Chondrocyte (in vitro differentiated cells): ENCODE measurements at places on chromosomes 5 and 9. TPM values are rescaled to one million over a fixed set of nuclear protein-coding genes. Genes with fewer than 3 reads are reported as not detected.

- no peak overlapping the region for H3K4me3 ChIP-seq
- no peaks in the 10 kb centered on the region for H3K27me3 ChIP-seq
- no peak overlapping the region for H3K27ac ChIP-seq
These were observed 113.7 kb downstream of the COL23A1 start for GRCh38 chr5:178476531-178476930.

GRCh38 chr9:70987986-70988385, 133.4 kb downstream of the TRPM3 start:
- no peak overlapping the region for H3K27ac ChIP-seq
- H3K36me3 ChIP-seq = no peaks in the 10 kb centered on the region
- H3K27me3 ChIP-seq = peaks cover 2% of the 10 kb centered on the region
- no peak overlapping the region for H3K4me3 ChIP-seq

DNA sequence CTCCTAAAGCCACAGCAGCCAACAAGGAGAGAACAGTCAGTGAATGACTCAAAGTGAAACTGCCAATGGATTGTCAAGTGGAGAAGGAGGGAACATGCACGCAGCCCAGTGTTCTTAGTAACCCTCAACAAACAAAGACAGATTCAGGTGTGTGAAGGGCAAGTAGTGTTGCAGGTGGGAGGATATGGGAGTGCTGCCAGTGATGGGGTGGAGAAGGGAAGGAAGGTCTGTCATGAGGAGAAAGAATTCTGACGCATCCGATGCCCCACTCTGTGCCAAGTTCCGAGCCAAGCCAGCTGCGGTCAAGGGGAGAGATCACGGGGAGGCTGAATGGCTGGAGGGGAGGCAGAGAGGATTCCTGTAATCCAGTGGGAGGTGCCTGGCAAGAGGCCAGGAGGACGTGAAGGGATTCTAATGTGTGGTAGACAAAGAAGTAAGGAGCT, 56.5 kb downstream of the CAST start:
- H3K27ac ChIP-seq = no peak overlapping the region
- H3K36me3 ChIP-seq = no peaks in the 10 kb centered on the region
- no peaks in the 10 kb centered on the region for H3K27me3 ChIP-seq
- H3K4me1 ChIP-seq = peaks cover 32% of the 10 kb centered on the region

GRCh38 chr9:81244631-81245030, 444.7 kb downstream of the TLE1 start:
- H3K27ac ChIP-seq = no peak overlapping the region
- H3K4me1 ChIP-seq = no peaks in the 10 kb centered on the region
- H3K27me3 ChIP-seq = no peaks in the 10 kb centered on the region
- no peak overlapping the region for H3K4me3 ChIP-seq
- H3K36me3 ChIP-seq = peaks cover 4% of the 10 kb centered on the region

- H3K4me1 ChIP-seq = no peaks in the 10 kb centered on the region
- DNase-seq = no peak
- H3K27ac ChIP-seq = no peak overlapping the region
- H3K36me3 ChIP-seq = no peaks in the 10 kb centered on the region
These were observed 51.6 kb downstream of the ELOVL7 start for GRCh38 chr5:60792438-60792837.

DNA sequence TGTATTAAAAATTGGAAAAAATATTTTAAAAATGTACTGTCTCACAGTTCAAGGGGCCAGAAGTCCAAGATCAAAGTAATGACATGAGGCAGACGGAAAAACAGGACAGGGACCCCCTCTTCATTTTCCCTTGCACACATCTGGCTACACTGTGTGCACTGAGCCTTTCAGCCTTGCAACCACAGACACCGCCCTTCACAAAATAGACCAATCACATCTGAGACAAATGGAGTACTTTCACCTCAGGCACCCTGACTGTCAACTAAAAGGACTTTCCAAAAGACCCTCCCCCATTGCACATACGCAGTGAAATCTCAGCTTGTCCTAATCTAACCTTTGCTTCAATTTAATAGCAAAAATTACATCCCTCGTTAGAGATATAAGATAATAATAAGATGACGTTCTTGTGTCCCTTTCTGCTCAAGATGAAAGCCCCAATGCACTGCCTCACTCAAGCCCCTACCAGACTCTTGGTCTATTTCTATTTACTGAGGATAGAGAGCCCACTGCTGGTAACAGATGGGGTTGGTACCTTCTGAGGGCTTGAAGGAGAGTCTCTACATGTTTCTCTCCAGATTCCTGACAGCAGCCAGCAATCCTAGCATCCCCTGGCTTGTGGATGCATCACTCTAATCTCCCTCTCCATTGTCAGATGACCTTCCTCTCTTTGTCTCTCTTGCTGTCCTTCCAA, 514.8 kb upstream of the ADAMTS16 start:
- H3K4me1 ChIP-seq = no peaks in the 10 kb centered on the region
- DNase-seq = no peak
- peaks cover 2% of the 10 kb centered on the region for H3K27me3 ChIP-seq
- no peaks in the 10 kb centered on the region for H3K36me3 ChIP-seq

- no peak overlapping the region for H3K4me3 ChIP-seq
- no peak for DNase-seq
- H3K27ac ChIP-seq = peak overlapping the region; percentile 52
- H3K4me1 ChIP-seq = peaks cover 15% of the 10 kb centered on the region
- H3K27me3 ChIP-seq = no peaks in the 10 kb centered on the region
These were observed 24.9 kb downstream of the MELK start for GRCh38 chr9:36597412-36598178.

- H3K27ac ChIP-seq = no peak overlapping the region
- H3K4me1 ChIP-seq = no peaks in the 10 kb centered on the region
- H3K36me3 ChIP-seq = peaks cover 10% of the 10 kb centered on the region
These were observed 80.2 kb downstream of the SREK1 start for GRCh38 chr5:66224274-66224673.

The PCDHGC3 gene
- 68.9 to 91.8 TPM (median 90.8 TPM) in 3 replicates for total RNA-seq

GRCh38 chr5:152907488-152908245, 502.6 kb upstream of the NMUR2 start:
- no peaks in the 10 kb centered on the region for H3K36me3 ChIP-seq
- no peaks in the 10 kb centered on the region for H3K27me3 ChIP-seq
- no peak for DNase-seq
- H3K27ac ChIP-seq = no peak overlapping the region
- no peaks in the 10 kb centered on the region for H3K4me1 ChIP-seq

The GRM6 gene
- total RNA-seq = not detected in 3 replicates

The ADAMTS12 gene
- total RNA-seq = 13.1 to 32.9 TPM (median 32.9 TPM) in 3 replicates

GRCh38 chr5:103330875-103331274, 72.3 kb downstream of the MACIR start:
- no peak for DNase-seq
- no peaks in the 10 kb centered on the region for H3K27me3 ChIP-seq
- H3K4me3 ChIP-seq = no peak overlapping the region
- H3K4me1 ChIP-seq = no peaks in the 10 kb centered on the region
- no peaks in the 10 kb centered on the region for H3K36me3 ChIP-seq

DNA sequence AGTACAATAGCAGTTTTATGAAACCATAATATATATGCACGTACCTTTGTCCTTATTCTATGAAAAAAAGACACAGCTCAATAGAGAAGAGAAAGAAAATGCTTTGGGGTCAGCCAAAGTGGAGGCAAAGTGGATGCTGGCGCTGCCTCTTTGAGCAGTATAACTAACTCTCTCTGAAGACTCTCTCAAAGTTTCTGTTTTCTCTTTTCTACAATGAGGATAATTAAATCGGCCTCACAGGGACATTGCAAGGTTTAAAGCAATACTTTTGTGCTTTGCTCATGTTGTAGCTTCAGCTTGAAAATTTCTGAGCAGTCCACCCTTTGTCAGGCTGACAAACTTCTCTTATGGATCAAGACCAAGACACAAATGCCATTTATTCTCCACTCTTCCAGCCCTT, 455.1 kb upstream of the MPDZ start:
- peaks cover 3% of the 10 kb centered on the region for H3K36me3 ChIP-seq
- H3K27me3 ChIP-seq = no peaks in the 10 kb centered on the region
- no peaks in the 10 kb centered on the region for H3K4me1 ChIP-seq
- H3K27ac ChIP-seq = no peak overlapping the region

The SPTLC1 gene
- total RNA-seq = 84.1 to 98.1 TPM (median 88.9 TPM) in 3 replicates

- no peak for DNase-seq
- no peak overlapping the region for H3K4me3 ChIP-seq
- peaks cover 14% of the 10 kb centered on the region for H3K36me3 ChIP-seq
- H3K27ac ChIP-seq = peak overlapping the region; percentile 69
- no peaks in the 10 kb centered on the region for H3K27me3 ChIP-seq
These were observed 53.9 kb upstream of the TMEM171 start for GRCh38 chr5:73066466-73066865.

- H3K27me3 ChIP-seq = no peaks in the 10 kb centered on the region
- peaks cover 2% of the 10 kb centered on the region for H3K36me3 ChIP-seq
- peak overlapping the region; percentile 92 for H3K27ac ChIP-seq
These were observed 24.8 kb downstream of the DPYSL3 start for GRCh38 chr5:147485046-147485445.

GRCh38 chr5:52554293-52554692, 233.4 kb upstream of the ITGA1 start:
- no peak overlapping the region for H3K27ac ChIP-seq
- H3K4me1 ChIP-seq = no peaks in the 10 kb centered on the region
- DNase-seq = no peak
- H3K36me3 ChIP-seq = no peaks in the 10 kb centered on the region
- H3K4me3 ChIP-seq = no peak overlapping the region

The ARSI gene
- 1.9 to 2.4 TPM (median 2.4 TPM) in 3 replicates for total RNA-seq

DNA sequence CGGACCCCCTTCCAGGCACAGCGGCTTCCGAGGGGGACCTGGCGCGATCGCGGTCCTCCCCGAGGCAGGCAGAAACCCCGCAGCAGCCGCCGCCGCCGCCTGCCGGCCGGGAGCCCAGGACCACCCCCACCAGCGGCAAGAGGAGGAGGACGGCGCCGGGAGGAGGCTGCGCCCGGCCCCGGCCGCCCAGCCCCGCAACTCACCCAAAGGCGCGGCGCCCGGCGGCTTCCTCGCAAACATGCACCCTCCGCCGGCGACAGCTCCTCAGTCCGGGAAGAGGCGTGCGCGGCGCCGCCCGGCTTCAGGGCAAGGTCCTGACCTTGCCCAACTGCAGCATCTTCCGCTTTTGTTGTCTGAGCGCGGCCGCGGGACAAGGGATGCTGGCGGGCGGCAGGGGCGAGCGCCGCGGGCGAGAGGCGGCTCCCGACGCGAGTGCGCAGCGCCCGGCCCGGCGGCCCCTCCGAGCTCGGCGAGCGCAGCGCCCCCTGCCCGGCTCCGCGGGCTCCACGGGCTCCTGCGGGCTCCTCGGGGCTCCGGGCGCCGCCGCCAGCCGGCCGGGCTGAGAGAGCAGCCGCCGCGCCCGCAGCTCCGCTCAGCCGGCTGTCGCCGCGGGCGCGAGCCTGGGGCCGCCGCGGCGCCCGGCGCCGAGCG, 507 bp downstream of the CTNND2 start:
- peak overlapping the region; percentile 59 for H3K4me3 ChIP-seq
- no peak overlapping the region for H3K27ac ChIP-seq
- peaks cover 64% of the 10 kb centered on the region for H3K27me3 ChIP-seq
- peaks cover 4% of the 10 kb centered on the region for H3K36me3 ChIP-seq
- H3K4me1 ChIP-seq = peaks cover 10% of the 10 kb centered on the region
- no peak for DNase-seq

The LCN1 gene
- 0.60 TPM in 1 of 3 replicates, not detected in the others for total RNA-seq

The SLC4A9 gene
- total RNA-seq = not detected in 3 replicates

GRCh38 chr5:96146675-96147074, 185.0 kb upstream of the ELL2 start:
- H3K4me1 ChIP-seq = peaks cover 31% of the 10 kb centered on the region

GRCh38 chr9:93134015-93134739, at the start of gene NINJ1:
TSS of gene NINJ1 (minus strand) at chr9:93134251. CDS start at chr9:93134217, 34 bp downstream.
- H3K4me3 ChIP-seq = peak within 1 kb of the TSS; percentile 86
- no peaks in the 10 kb centered on the region for H3K27me3 ChIP-seq
- H3K4me1 ChIP-seq = peaks cover 46% of the 10 kb centered on the region
- H3K36me3 ChIP-seq = no peaks in the 10 kb centered on the region
- DNase-seq = peak; percentile 72

The AQP3 gene
- total RNA-seq = 3.6 to 4.0 TPM (median 3.6 TPM) in 3 replicates

DNA sequence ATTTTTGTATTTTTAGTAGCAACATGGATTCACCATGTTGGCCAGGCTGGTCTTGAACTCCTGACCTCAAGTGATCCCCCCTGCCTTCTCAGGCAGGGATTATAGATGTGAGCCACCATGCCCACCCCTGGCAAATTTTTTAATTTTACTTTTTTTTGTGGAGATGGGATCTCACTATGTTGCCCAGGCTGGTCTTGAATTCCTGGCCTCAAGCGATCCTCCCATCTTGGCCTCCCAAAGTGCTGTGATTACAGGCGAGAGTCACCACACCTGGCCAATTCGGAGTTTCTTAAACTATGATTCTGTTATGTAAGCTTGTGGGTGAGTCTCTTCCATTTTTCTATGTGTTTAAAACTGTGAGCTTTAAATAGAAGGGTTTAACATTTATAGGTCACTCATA, 27.6 kb downstream of the PCBD2 start:
- peaks cover 6% of the 10 kb centered on the region for H3K36me3 ChIP-seq
- no peaks in the 10 kb centered on the region for H3K4me1 ChIP-seq
- H3K27ac ChIP-seq = no peak overlapping the region
- no peak for DNase-seq

- H3K27ac ChIP-seq = no peak overlapping the region
- H3K4me1 ChIP-seq = peaks cover 32% of the 10 kb centered on the region
- H3K4me3 ChIP-seq = no peak overlapping the region
- DNase-seq = peak; percentile 11
- H3K36me3 ChIP-seq = peaks cover 3% of the 10 kb centered on the region
- no peaks in the 10 kb centered on the region for H3K27me3 ChIP-seq
These were observed 3.5 kb upstream of the NEK6 start for GRCh38 chr9:124254261-124254682.

The TMOD1 gene
- 0.17 to 1.3 TPM (median 1.3 TPM) in 3 replicates for total RNA-seq

- H3K36me3 ChIP-seq = no peaks in the 10 kb centered on the region
- H3K4me1 ChIP-seq = peaks cover 7% of the 10 kb centered on the region
- DNase-seq = no peak
- no peak overlapping the region for H3K4me3 ChIP-seq
These were observed 50.2 kb upstream of the BARX1 start for GRCh38 chr9:94005272-94005901.

DNA sequence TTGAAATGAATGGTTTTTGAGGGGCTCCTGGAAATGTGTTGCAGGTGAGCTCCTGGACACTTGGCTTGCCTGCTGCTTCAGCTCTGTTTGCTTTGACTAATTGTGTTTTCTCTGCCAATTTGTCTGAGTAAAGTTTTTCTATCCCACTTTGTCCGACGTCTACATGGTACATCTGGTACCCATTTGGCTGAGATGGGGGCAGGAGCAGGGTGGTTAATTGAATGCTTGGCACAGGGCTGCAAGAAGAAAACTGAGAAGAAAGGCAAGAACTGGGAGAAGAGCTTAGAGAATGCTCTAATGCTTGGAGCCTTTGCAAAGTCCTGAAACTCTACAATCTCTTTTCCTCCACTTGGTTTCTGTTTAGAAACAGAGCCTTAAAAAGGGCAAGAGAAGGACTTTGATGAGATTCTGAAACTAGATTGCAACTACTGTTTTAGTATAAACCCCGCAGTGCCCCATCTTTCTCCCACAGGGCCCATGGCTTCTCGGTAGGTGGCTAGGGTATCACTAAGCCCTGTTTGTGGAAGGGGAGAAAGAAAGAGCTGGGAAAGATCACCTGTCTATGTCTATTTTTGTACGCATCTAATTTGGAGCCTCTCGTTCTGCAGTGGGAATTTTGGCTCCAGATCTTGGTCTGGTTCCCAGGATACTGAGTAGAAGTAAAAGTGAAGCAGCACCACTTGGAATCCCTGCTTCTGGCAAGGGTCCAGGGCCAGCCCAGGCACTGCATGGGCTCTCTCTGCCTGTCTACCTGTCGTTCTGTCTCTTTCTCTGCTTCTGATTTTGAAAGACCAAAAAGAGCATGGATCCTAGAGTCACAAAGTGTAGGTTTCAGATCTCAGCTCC, 214.4 kb downstream of the SEMA6A start:
- no peak for DNase-seq
- peaks cover 9% of the 10 kb centered on the region for H3K4me1 ChIP-seq
- peaks cover under 1% of the 10 kb centered on the region for H3K36me3 ChIP-seq
- no peak overlapping the region for H3K27ac ChIP-seq
- no peaks in the 10 kb centered on the region for H3K27me3 ChIP-seq

The DTWD2 gene
- 7.9 to 10.5 TPM (median 9.0 TPM) in 3 replicates for total RNA-seq

- no peak overlapping the region for H3K27ac ChIP-seq
- H3K27me3 ChIP-seq = peaks cover 14% of the 10 kb centered on the region
- peak overlapping the region; percentile 59 for H3K4me3 ChIP-seq
- DNase-seq = no peak
- peaks cover 18% of the 10 kb centered on the region for H3K4me1 ChIP-seq
These were observed 1.1 kb upstream of the SNCAIP start for GRCh38 chr5:122310889-122311288.
